ENCODE measurements at places on chromosomes 16 and 17.

DNA sequence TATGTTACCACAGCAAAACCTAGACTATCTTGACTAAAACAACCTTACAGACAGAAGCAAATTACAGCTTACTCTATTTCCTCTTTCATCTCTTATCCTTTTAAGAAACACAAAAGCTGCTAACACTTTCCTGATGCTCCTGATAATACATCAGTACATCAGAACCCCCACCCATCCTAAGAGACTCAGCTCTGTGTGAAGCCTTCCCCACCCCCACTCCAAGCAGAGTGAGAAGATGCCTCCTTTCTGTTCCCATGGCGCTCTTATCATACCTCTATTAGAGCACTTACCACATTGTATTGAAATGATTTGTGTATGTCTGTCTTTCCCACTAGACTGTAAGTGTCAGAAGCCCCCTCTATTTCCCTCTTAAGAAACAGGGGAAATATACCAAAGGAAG lies 42.4 kb upstream of the HS3ST2 start:
- DNase-seq: no peak

DNA sequence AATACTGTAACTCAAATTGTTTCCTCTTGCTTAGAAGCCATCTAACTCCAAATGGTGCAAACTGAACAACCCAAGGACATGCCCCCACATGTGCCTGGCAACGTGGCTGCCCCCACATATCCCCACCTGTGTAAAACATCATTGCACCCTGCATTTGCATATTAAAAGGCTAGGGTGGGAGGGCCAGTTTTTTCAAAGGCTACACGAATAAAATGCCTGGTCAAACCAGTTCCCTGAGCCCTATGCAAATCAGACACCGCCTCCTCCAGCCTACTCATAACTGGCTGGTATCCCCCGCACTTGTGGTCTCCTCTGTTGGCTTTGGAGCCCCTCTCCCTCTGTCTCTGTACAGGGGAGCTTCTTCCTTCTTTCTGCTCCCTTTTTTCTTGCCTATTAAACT lies 26.7 kb downstream of the C16orf54 start:
- DNase-seq: no peak

DNA sequence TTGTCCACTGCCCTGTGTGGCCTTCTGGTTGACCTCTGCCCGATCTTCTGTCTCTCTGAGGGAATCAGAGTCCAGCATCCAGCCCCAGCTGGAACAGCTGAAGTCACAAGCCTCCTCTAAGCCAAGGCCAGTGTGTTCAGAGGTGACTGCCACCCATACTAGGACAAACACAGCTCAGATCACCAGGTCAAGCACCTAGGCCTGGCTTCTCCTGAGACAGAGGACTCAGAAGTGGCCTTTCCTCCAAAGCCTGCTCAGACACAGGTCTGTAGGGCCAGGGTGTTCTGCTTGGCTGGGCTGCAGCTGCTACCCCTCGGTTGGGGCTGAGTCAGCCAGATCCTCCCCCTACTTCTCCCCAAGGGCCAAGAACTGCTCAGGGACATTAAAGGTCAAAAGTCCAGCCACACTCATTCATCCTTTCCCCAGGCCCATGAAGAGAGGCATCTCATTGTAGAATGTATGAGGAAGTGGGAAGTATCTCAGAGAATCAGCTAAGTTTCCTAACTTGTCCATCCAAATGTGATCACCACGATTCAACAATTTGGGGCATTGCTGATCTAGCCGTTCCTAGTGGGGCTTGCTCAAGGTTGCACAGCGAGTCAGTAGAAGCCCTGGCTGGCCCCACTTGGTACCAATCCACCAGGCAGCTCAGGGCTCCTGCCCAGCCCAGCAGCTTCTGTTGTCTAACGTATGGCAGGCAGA lies 7.6 kb downstream of the SLC46A1 start:
- no peak for DNase-seq

DNA sequence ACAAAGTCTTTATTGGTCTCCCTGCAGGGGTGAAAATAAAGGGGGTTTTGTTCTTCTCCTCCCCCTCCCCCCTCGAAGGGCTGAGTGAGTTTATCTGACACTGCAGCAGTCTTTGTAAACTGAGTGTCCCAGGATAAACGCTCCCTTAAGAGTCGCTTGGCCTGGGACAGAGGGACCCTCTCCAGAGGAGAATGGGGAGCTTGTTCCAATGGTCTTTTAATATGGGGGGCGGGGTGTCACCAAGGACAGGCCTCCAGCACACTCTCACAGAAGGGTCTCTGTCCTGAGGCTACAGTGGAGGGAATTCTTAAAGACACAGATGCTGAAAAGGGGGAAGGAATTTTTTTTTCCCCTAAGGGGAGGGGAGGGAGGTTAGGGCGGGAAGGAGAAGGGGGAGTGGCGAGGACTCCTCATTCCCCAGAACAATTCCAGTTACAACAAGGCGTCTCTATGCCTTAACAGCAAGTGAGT lies 455.5 kb downstream of the SOX9 start:
- no peak for DNase-seq

- DNase-seq: no peak
These were observed 10.2 kb downstream of the CDH5 start for GRCh38 chr16:66376577-66377305.

- no peak for DNase-seq
These were observed 4.5 kb upstream of the PPY start for GRCh38 chr17:43946781-43947180.

DNA sequence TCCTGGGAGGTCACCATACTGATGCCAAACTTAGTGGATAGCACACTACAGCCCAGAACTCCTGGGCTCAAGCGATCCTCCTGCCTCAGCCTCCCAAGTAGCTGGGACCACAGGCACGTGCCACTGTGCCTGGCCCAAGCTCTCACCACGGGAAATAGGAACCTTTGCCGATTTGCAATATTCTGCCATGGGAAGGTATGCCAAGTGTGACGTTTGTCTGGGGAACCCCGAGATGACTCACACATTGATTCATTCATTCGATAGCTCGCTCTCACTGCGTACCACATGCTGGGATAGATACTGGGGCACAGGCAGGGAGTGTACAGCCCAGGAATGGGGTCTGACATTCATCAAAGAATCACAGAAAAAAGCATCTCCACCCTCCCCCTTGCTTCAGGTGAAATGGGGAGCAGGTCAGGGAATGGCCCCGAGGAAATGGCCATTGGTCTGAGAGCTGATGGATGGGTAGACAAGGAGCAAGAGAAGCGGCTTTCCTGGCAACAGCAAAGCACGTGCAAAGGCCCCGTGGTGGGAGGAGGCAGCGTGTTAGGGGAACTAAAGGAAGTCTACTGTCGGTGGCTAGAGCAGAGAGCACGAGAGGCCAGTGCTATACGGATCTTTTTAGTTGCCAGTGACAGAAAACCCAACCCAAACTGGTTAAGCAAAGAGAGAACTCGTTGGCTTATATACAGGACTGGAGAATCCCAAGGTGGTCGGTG lies 44.1 kb downstream of the DNAH17 start:
- DNase-seq: no peak

DNA sequence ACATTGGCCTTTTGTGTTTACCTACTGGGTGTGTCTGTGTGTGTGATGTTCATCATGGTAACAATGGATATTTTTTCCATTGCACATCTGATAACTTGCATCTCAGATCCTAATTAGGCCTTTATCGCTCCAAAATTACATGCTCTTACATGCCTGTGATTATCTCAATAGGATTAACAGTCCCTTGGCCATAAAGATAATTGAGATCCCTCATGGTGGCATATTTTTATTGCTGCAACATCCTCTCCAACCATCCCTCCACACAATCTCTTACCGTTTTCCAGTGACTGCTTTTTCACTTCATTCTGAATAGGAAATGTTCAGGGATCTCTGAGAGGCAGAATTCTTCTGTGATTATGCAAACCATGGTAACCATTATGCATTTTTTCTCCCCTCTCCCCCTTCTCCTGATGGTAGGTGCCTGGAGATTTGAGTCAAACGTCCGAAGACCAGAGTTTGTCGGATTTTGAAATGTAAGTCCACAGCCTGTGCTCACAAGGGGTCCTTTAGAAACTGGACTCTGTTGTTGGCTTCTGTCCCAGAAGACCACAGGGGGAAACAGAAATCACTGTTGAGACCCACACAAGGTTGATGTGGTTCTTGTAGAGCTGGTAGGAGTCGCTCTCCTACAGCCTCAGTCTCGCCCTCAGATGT lies 405.5 kb downstream of the CPPED1 start:
- no peak for DNase-seq

GRCh38 chr17:78126895-78127238 lies 1.7 kb downstream of the TMC6 start:
- no peak for DNase-seq

- peak; percentile 47 for DNase-seq
These were observed 67.9 kb downstream of the N4BP1 start for GRCh38 chr16:48542020-48542473.

GRCh38 chr16:67942510-67943255 lies 1.2 kb downstream of the LCAT start:
- no peak for DNase-seq

- no peak for DNase-seq
These were observed 13.1 kb downstream of the CTU2 start for GRCh38 chr16:88719267-88719932.

DNA sequence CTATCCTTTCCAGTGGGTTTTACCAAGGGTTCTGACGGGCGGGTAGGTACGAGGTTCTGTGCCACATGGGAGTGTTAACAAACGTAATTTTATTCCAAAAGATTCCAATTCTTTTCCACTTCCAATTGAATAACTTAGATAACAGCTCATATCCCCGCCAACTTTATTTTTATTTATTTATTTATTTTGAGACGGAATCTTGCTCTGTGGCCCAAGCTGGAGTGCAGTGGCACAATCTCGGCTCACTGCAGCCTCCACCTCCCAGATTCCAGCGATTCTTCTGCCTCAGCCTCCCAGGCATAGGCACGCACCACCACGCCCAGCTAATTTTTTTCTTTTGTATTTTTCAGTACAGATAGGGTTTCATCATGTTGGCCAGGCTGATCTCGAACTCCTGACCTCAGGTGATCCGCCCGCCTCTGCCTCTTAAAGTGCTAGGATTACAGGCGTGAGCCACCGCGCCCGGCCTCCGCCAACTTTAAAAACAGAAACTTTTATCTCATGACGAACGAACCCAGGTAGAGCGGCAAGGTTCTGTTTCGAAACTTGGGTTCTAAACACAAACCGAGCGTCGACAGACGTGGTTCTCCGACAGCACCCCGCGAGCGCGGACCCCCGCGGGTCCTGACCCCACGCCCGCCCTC lies 613 bp downstream of the ECI1 start:
- DNase-seq: no peak

- no peak for DNase-seq
These were observed 1.6 kb downstream of the SEPTIN1 start for GRCh38 chr16:30380803-30381208.

DNA sequence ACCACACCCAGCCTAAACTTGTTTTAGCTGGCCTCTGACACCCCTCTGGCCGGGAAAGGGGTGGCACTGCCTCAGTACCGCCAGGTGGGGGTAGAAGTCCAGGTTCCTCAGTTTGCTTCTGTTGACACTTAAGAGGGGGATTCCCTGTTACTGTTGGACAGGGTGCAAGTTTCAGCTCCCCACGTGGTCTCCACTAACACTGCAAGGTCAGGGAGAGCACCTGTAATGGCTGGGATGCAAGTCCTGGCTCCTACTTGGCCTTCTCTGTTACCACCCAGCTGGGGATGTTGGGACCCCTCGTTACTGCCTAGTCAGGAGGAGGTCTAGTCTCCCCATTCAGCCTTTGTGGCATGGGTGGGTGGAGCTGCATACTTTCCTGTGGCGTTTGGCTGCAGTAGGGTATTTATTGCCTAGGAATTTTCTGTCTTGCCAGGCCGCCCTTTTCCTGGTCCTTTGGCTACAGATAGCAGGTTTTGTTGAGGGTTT lies 10.6 kb upstream of the MFAP4 start:
- no peak for DNase-seq

GRCh38 chr17:48642059-48642842 lies 16.1 kb upstream of the HOXB9 start:
- DNase-seq: no peak

DNA sequence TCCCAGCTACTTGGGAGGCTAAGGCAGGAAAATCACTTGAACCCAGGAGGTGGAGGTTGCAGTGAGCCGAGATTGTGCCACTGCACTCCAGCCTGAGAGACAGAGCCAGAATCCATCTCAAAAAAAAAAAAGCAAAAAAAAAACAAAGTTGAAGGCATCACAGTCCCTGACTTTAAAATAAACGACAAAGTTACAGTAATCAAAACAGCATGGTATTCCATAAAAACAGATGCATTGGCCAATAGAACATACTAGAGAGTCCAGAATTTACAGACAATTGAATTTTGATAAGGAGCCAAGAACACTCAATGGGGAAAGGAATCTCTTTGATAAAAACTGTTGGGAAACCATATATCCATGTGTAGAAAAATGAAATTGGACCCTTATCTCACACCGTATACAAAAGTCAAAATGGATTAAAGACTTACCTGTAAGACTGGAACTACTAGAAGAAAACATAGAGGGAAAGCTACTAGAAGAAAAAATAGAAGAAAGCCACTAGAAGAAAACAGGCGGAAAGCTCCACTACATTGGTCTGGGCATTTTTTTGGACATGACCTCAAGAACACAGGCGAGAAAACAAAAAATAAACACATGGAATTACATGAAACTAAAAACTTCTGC lies 2.8 kb upstream of the EFCAB13 start:
- no peak for DNase-seq

- DNase-seq: no peak
These were observed 49.6 kb upstream of the LRRC37A3 start for GRCh38 chr17:64968652-64969501.

DNA sequence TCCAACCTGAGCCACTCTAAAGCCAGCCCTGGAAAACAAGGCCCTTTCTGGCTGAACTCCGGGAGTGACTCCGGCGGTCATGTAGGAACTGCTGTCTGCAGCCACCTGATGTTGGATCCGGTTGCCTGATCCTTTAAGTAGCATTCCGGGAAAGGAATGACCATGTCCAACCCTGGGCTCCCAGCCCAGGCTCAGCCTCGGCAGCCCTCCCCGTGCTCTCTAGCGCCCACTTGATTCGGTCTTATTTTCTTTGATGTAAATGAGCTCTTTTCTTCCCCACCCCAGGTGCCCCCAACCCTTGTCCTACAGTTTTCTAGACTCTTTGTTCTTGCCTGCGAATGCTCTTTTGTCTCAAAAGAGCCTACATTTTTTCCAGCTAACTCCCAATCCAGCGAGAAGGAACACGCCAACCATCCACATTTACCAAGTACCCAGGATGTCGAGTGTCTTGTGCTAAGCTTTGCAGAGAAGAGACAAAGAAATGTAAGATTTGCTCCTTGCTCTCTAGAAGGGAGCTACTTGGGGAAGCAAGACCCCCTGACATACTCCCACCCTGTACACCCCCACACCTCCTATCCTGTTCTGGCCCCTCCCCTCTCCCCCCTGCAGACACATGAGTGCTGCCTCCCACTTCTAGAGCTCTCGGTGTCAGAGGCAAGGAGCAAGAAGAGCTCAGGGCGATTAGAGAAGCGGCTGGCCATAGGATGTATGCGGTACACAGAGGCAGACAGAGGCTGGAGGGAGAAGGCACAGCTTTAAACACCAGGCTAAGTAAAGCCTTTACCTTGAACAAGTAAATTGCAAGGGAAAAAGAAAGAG lies 53.8 kb downstream of the COG7 start:
- no peak for DNase-seq

- DNase-seq: no peak
These were observed 18.3 kb downstream of the CNEP1R1 start for GRCh38 chr16:50043358-50043757.

GRCh38 chr17:83180996-83181481 lies 101.6 kb downstream of the METRNL start:
- DNase-seq: peak; percentile 4
